ENCODE measurements at places on chromosomes 7 and 10.

DNA sequence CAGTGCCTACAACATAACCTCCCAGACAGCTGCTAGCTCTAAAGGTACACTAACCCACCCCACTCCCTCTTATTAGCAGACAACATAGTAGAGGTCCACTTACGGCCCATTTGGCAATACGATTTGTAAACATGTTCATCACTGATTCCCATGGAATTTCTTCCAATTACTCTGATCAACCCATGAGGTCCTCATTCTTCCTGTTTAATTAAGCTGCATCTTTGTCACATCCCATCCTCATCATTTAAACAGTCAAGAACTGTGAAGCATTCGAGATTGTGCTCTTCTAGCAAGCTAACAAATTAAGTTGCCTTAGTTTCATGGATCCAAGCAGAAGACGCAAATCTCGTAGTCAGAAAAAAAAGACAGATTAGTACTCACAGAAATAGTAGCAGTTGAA lies 622.2 kb upstream of the VSTM2A start:
- DNase-seq = no peak

DNA sequence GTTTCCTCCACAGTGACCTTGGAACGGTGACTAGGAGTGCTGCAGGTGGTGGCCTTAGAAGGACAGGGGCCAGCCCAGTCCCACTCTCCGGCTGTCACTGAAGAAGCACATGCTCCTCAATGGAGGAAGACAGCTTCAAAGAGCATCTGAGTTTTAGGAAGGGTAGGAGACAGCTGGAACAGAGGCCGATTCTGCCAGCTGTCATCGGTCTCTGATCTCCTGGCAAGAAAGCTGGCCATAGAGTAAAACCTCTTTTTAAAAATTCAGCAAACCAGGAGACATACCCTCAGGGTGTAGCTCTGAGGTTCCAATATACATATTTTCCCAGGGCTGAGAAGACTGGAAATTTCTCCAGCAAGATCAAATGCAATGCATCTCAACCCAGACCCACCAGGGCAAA lies 55.9 kb downstream of the KCNMA1 start:
- no peak for DNase-seq

GRCh38 chr7:103307503-103308231 lies 10.4 kb downstream of the PMPCB start:
- peak; percentile 19 for DNase-seq

GRCh38 chr7:74525140-74525539 lies 71.4 kb downstream of the GTF2IRD1 start:
- no peak for DNase-seq

DNA sequence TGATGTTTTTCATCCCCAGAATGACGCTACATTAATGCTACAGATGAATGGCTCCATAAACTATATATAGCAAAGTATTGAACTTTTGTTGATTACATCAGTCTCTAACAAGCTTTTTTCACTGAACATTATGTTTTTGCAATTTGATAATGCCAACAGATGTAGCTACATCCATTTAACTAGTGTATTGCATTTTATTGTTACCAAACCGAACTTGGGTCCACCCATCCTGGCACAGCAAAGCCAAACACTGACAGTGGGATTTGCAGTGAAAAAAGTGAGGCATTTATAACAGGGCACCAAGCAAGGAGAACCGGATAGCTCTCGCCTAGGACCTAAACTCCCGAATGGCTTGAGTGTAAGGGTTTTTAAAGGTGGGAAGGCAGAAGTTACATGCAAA lies 182.8 kb upstream of the TNS3 start:
- DNase-seq = no peak

DNA sequence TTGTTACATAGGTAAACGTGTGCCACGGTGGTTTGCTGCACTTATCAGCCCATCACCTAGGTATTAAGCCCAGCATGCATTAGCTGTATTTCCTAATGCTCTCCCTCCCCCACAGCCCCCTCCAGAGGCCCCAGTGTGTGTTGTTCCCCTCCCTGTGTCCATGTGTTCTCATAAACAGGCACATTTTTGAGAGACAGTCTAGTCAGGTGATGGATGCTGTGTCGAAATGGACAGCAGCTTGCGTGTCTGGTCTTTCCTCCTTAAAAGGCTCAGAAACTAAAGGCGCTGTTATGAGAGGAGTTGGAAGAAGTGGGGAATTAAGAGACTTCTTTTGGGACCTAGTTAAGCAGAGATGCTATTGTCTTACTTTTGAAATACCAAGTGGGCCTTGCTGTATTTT lies 296.0 kb downstream of the BBS9 start:
- DNase-seq = no peak
